ENCODE measurements at places on chromosomes 5 and 9.

- no peak for DNase-seq
Measured at GRCh38 chr5:39815711-39816110, 390.9 kb upstream of the DAB2 start.

- DNase-seq, result no peak
Measured at GRCh38 chr9:5947912-5948311, 57.2 kb downstream of the MLANA start.

GRCh38 chr9:113368982-113369854 lies 7.6 kb downstream of the HDHD3 start:
- no peak for DNase-seq

- no peak for DNase-seq
Measured at GRCh38 chr5:164060786-164061355, 555.5 kb downstream of the MAT2B start.

GRCh38 chr5:1789834-1790471 lies 9.7 kb downstream of the MRPL36 start:
- DNase-seq, result no peak

DNA sequence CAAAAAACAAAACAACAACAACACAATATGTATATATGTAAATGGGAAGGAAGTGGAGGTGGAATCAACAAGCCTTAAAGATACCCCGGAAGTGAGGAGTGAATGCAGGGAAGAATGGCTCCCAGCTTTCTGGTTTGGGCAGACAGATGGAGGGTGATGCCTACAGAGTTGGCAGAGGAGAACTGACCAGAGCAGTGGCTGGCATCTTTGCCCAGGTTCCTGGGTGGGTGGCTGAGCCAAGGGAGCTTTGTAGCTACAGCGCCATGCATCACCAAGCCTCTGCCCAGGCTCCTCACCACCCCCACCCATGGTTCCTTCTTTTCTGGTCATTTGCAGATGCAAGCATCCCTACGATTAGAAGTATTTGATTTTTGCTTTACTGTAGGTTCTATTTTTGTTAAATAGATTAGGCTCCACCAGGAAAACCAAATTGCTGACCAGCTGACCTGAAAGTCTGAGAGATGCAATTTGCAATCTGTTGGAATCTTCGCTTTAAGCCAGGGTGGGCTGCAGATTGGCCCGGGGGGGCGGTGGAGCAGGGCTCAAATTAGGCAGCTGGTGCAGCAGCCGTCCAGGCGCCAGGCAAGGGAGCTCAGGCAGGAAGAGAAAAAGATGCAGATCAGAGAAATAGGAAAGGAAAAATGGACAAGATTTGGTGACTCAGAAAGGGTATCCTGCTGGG lies 163.3 kb upstream of the TBC1D2 start:
- DNase-seq, result no peak

DNA sequence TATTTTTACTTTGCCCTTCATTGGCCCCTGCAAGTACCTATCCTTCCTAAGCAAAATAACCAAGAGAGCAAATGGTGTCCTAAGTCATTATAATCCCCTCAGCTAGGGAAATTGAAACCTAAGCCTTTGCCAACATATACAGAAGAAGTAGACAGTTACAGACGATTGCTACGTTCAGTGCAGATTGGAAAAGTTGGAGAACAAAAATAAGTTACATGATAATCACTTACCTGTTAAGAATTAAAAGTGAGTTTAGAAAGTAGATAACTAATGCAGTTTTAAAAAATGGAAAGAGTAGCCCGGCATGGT lies 244.8 kb downstream of the MPDZ start:
- DNase-seq, result no peak

GRCh38 chr9:123542435-123543225 lies 186.6 kb downstream of the CRB2 start:
- no peak for DNase-seq

DNA sequence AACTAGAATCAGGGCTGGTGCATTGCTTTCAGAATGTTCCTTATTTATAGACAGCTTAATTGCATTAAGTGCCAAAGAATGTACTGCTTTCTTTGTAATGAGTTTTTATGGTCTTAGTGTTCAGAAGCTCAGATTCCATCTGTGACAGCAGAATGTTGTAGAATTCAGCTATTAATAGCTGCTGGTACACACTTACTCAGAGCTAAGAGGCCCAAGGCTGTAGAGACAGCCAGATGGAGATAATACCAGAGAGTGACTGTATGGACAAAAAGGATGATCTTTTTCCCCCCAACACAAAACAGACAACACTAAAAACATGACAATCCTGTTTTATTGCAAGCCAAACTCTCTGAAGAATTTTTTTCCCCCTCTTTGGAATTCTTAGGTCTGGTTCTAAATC lies 50.2 kb downstream of the PPP2R2B start:
- DNase-seq, result no peak

GRCh38 chr5:147327421-147327820 lies 92.6 kb downstream of the STK32A start:
- no peak for DNase-seq

DNA sequence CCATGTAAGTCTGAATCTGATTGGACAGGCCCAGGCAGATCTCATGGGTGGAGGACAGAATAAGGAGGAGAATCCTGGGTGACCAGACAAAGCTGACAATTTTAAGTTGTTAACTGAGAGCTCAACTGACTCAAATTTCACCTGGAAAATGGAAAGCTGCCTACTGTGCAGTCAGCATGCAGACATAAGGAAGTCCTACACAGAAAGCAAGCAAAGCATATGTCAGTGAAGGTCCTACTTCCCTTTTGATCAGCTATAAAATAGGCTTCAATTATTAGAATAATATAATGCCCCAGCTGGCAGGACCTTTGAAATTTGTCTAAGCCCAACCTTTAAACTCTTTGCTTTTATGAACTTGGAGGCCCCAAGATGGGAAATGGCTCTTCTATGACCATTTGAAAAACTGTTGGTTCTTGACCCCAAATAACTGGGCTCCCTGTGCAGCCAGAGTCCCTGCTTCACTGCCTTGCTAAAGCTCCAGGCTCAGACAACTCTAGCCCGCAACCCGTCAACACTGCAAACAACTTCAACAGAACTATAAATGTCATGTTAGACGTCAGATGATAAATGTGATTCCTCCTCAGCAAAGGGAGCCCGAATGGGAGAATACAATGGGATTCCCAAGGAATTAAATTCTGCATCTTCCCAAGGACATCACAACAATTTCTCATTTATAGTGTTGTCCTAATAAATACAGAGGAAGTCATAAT lies 118.9 kb upstream of the ADRA1B start:
- DNase-seq, result no peak

DNA sequence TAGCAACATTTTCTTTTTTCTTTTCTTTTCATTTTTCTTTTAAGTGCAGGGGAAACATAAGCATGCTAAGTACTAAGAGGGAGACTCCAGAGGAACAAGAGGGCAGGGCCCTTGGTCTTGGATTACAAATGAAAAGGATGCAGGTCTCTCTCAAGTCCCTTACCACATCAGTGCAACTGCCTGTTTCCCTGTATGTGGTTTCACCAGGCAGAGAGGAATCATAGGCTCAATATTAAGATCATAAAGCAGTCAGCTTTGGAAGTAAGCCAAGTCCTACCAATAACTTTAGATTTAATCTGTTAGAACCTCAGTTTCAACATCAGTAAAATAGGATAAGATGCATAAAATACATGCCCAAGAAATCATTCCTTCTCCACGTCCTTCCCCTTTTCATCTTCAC lies 422.7 kb upstream of the PAPPA start:
- no peak for DNase-seq

GRCh38 chr5:41776435-41776834 lies 93.8 kb downstream of the OXCT1 start:
- DNase-seq, result no peak

DNA sequence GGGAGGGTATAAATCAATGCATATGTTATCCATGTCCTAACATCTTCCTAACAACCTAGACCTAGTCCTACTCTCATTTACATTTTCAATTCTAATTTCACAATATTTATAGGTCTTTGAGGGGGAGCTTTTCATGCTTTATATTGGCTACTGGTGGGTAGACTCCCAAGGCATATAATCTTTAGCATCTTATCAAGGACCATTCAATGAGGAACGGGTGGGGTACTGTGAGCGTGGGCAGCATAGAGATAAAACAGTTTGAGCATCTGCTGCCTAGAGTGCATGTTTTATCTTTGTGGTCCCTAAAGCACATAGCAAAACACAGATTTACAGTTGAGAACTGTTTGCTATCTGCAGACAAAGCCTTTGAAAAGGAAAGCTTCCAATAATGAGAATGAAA lies 427.6 kb upstream of the WWC1 start:
- no peak for DNase-seq

GRCh38 chr5:134547999-134548658 lies 22.7 kb downstream of the JADE2 start:
- no peak for DNase-seq
